IPS DF 6.9 (cell line): ENCODE measurements at places on chromosomes 1 and 21.

- no peak for DNase-seq
These were observed 8.4 kb downstream of the PLPP3 start for GRCh38 chr1:56570924-56571372.

- no peak for DNase-seq
These were observed 147.2 kb upstream of the PROX1 start for GRCh38 chr1:213840575-213840974.

- DNase-seq, result no peak
These were observed 99.2 kb upstream of the PALMD start for GRCh38 chr1:99546432-99547416.

- no peak for DNase-seq
These were observed 196.4 kb downstream of the CLEC20A start for GRCh38 chr1:178300352-178300699.

GRCh38 chr1:40599926-40600325 is 65.6 kb downstream of the RIMS3 start:
- no peak for DNase-seq

- DNase-seq, result no peak
These were observed 44.8 kb downstream of the NRDC start for GRCh38 chr1:51833700-51834099.

- no peak for DNase-seq
These were observed 167.1 kb upstream of the GJB5 start for GRCh38 chr1:34587761-34588160.

DNA sequence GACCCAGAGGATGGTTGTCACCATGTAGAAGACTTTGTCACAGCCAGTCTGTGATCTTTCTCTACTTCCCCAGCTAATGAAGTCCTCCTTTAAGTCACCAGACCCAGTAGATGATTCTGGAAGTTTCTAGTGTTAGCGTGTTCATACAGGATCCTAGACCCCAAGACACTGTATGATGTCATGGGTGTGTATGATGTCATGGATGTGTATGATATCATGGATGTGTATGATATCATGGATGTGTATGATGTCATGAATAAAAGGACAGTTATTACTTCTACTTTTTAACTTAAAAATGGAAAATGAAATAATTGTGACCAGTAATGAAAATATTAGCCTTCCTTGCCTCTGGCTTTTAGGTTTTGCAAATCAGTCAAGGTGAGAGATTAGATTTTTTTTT is 260.0 kb downstream of the FMN2 start:
- DNase-seq, result no peak

DNA sequence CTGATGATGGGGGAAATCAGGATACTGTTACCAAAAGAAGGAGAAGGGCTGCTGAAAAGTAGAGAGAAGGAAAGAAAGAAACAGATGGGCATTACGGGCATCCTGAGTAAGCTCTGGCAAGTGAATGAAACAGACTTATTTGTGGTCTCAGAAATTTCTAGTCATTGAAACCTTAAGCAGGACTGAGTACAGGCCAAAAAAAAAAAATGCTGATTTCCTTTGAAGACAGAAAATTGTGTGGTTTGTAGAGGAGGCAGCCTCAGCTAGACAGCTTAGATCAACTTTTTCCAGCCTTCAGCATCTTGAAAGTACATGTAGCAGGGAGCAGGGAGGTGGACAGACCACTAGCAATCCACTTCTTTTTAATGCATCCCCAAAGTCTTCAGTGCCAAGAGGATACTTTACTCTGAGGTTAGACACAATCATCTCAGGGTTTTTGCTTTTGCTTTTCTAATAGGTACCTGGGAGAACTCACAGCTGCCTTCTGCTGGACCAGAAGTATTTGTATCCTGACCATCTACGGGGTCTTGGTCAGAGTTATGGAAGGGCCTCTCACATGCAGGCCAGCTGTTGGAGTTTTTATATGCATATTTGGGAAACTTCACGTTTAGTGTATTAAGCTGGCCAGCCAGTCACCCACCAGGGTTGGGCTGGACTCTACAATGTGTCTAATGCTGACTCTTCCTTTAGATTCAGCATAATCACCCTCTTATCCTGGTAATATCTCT is 10.6 kb upstream of the CAPZB start:
- no peak for DNase-seq

DNA sequence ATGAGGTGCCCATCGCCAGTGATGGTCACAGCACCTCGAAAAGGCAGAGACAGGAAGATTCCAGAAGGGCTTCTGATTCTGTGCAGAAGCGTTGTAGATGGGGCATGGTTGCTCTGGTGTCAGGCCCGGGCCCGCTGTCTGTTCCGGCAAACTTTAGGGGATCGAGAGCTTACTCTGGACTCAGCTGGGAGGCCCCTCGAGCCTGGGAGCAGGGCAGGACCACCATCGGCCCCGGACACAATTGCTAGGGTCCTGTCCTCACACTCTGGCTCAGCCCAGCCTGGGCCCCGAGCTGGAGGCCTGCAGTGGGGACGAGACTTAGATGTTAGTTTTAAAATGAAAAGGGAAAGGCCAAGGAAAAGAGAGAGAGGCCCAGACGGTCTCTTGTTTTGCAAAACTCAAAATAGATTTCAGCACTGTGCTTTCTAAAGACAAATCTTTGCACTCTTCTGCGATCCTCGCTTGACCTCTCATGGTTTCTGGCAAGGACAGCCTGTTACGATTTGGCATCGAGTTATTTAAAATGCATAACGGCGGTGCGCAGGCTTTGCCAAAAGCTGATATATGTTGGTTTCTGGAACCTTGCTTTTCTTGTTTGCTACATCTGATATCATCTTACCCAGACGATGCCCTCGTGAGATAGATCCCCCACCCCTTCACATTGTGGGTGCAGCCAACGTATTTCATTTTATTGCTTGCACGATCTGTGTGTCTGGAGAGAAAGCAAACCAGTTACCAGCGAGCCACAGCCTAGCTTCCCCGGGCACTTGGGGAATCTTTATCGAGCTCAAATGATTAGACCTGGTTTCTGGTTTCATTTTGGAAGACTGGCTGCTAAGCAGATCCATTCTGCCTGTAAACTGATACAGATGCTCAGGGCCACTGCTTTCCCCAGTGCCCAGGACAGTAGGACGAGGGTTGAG is 58.0 kb downstream of the PRDM16 start:
- DNase-seq, result no peak

DNA sequence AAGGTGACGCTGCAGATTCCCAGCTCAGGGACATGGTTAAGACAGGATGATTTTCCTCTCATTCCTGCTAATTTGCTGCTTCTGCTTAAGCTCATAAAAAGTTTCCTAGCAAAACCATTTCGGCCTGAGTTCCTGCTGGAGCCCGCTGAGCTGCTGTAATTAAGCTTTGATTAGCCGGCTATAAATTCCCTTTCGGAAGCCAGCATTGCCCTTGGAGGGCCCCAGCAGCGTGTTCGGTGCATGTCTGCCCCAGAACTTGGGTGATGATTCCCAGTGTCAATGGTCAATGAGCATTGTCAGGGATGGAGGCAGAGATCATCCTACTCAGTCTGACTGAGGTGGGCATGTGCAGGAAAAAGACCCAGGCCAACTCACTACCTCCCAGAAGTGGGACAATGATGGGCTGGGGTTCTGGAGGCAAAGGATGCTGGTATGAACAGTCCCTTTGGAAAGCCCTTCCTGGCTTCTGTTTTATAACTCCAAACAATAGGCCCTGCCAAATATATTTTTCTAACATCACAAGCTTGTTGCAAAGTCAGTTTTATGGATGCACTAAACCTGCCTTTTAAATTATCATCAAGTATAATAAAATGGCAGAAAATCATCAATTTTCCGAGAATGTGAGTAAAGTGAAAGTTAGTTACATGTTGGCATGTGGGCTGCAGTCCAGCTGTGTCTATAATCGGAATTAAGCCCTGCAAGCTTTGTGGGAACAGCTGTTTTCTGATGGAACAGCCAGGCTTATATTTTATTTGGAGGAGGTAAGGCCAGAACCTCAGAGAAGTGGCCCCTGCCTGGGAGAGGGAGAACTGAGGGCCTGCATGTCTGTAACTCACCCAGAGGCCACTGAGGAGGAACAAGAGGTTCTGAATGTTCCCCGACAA is 257.1 kb downstream of the GRIK3 start:
- no peak for DNase-seq

- DNase-seq, result no peak
These were observed 1.7 kb upstream of the ADAMTS4 start for GRCh38 chr1:161200421-161200991.

GRCh38 chr1:53484705-53485477 is 25.7 kb downstream of the DMRTB1 start:
- no peak for DNase-seq

DNA sequence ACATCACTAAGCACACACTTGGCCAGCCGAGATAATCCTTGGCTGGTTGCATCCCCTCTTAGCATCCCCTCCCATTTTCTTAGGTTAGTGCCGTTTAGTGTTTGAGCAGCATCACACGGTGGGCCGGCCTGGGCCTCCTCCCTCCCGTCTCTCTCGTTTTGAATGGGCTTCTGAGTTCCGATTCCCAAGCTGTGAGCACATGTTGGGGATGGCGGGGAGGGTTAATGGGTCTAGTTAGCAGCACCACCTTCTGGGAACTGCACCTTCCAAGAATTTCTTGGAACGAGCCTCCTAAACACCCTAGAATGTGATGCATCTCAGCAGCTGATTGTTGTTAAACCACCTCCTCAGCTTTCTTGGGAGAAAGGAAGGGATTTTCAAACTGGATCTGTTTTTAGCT is 73.3 kb downstream of the CNIH3 start:
- no peak for DNase-seq

DNA sequence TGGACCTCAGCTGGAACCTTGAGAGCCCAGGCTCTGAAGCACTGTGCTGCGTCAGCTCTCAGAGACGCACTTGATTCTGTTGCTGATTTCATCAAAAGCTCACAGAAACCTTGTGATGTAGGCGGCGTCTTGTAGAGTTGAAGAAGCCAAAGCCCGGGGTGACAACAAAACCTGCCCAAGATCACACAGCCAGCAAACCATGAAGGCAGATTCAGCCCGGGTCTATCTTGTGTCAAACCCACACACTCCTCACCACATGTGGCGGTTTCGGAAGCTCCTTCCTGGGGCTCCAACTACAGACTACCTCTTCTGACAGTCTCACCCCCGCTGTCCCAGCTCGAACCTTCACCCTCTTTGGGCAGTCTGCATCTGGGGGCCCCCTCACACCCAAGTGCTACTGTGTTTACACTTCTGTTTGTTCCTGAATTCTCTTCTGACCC is 50.4 kb downstream of the TENT5C start:
- DNase-seq, result no peak

- DNase-seq, result no peak
These were observed 1.4 kb upstream of the SLC19A2 start for GRCh38 chr1:169487133-169487532.

GRCh38 chr1:64539781-64540218 is 69.9 kb downstream of the CACHD1 start:
- DNase-seq, result no peak

DNA sequence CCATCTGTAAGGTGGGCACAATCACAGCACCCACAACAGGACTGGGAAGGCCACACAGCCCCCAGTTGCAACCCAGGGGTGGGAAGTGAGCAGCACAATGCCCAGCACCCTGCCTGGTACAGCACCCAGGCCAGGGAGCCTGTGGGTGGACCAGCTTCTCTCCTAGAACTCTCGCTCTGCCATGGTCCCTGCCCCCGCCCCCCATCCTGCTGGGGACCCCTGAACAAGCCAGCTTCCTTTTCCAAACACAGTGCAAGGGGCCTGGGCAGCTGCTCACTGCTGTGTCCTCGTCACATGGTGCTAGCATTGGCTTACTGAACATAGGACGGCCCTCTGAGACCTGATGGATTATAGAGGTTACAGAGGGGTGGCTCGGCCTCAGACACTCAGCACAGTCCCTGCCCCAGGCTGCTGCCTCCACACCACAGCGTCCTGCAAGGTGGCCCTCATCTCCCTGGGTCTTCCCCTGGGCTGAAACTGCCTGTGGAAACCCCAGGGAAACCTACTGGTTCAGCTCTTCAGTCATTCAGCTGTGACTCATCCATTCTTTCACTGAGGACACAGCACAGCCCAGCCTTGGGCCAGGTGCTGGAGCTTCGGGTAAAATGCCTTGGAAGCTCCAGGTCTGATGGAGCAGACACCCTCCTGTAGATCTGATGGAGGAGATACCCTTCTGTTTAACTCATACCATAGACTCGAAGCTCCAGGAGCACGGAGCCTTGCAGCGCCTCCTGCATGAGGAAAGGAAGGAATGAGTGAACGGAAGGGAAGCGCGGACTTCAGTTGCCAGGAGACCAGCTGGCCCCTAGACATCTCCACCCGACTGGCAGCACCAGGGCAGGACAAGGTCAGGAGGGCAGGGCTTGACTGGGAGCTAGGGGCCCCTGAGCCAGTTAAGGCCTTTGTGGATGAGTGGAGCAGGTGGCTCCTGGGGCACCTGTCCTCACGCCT is 8.1 kb upstream of the PRDM16 start:
- DNase-seq, result no peak

DNA sequence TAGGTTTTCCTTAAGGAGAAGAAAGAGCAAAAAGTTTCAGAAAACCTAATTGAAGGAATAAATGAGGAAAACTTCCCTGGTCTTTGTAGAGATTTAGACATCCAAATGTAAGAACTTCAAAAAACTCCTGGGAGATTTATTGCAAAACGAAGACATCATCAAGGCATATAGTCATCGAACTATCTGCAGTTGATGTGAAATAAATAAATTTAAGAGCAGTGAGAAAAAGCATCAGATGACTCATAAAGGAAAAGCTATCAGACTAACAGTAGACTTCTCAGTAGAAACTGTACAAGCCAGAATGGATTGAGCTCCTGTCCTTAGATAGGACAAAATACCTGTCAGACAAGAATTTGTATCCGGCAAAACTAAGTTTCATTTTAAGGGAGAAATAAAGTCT is 569.4 kb upstream of the ADAMTS5 start:
- DNase-seq, result no peak

DNA sequence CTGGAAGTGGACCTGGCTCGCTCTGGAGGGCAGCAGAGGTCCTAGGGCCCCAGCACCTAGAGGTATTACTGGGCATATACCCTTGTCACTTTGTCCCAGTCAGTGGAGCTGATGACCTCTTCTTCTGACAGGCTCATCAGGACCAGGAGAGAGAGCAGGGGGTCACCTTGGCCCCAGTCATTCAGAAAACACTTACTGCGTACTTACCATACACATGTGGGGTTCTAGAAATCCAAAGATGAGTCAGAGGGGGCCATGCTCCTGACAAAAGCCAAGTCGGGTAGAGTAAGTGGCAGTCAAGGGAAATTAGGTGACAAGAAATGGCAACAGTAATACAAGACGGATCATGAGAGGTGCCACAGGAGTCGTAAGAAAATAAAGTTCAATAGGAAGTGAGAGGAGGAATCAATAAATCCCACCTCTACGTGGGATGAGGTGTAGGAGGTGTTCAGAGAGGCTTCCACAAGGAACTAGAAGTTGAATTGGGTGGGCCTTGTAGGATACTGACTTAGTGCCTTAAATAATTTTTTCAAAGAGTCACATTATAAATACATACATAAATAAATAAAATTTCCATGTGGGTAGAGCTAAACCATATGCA is 6.8 kb downstream of the KCNC4 start:
- no peak for DNase-seq

GRCh38 chr1:163056831-163057230 is 12.3 kb upstream of the RGS4 start:
- no peak for DNase-seq

DNA sequence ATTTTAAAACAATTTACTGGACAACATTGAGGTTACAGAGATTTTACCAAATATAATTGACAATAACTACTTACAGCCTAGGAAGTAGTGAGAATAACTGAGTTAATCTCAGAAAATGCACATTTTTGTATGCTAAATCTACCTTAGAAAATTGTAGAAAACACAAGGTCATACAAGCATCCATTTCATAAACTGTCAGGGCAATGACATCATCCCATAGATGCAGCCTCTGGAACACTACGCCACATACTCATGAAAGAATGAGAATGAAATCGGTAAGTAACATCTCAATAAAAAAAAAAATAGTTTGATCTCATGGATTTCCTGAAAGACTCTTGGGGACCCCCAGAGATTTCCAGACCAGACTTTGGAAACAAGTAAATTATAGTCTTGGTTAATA is 28.9 kb upstream of the BARHL2 start:
- DNase-seq, result no peak
